NCI-H1694 (cell line): ENCODE measurements at places on chromosomes 6 and 20.
A peak's percentile ranks its signal among the peaks of the same experiment; 100 is the strongest.

DNA sequence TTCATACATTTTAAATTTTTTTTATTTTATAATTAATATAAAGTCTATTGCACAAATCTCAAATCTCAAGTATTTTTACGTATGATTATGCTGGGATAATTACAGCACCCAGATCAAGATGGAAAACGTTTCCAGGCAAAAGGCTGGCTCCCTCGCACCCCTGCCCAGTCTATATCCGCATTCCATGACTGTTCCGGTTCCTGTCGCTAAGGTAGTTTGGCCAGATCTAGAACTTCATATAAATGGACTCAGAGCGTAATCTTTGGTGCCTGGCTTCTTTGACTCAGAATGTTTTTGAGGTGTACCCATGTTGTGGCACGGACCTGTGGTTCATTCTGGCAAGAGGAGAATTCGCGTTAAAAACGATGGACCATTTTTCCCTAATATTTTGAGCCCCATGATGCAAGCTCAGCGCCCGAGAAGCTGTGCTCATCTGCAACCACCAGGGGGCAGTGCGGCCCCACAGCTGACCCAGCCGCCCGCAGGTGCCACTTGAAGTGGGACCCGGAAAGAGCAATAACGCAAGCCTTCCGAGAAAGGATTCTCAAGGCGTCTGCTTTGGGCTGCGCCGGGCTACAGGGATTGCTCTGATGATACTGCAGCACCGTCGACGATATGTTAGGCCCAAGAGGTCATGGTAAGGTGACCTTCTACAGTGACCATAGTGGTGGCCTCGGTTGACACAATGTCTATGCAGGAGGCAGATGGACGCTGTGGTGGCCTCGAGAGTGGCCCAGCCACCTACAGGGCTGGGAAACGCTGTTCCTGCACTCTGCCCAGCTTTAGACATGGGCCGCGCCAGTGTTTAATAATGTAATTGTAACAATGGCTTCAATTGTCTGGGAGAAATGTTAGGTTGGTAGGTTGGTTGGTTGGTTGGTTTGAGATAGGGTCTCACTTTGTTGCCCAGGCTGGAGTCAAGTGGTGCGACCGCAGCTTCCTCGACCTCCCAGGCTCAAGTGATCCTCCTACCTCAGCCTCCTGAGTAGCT, 160.1 kb downstream of the ZMYND8 start:
- peak; percentile 12 for DNase-seq

DNA sequence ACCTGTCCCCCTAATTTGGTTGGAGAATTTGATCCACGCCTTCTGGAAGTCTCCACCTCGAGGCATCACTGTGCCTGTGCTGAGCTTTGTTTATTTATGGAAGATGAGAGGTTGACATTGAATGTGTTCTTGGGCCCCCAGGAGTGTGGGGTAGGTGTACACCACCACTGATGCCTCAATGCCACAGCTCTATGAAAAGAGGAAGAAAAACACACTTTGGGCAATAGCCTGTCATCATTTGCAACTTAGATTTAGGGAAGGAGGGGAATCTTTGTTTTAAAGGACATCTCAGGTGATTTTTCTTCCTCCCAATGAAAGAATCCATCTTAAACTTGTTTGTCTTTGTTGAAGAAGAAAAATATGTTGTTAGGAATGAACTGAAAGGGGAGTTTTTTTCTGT, 42.6 kb downstream of the TBC1D7 start:
- DNase-seq: no peak

- DNase-seq: no peak
These were observed 70.9 kb downstream of the QKI start for GRCh38 chr6:163485388-163485851.

GRCh38 chr6:109342911-109343310, 39.4 kb downstream of the CD164 start:
- no peak for DNase-seq

DNA sequence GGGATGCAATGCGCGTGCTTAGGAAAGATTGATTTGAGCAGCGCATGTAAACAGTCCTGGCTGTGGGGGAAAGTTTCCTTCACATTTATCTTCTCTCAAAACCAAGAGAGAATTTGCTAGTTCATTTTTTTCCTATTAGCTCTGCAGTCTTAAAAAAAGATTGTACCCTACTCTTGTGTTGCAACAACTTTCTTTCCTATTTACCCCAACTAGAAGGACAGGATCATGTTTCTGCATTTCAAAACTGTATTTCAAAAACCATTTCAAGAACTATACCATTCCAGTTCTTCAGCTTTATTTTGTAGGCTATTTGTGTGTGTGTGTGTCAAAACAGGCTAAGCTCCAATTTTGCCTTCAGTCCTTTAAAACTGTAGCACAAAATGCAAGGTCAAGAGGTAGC, 473.1 kb downstream of the KIF16B start:
- DNase-seq: no peak

DNA sequence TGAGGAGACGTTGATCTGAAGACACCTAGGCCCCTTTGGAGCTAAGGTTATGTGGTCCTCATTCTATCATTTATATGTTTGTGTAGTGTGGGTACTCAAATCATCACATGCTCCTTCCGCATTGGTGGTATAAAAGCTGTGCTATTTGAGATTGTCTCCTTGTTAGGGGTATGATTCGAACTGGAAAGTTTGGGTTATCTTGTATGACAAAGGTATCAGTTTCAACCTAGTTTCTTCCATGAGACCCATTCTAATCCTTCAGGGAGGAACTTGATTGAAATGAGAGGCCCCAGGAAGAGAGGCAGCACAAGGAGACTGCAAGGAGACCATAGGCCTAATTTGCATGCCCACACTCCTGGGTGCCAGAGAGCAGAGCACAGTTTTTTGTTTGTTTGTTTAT, 104.2 kb upstream of the TIAM2 start:
- DNase-seq: no peak

- DNase-seq: no peak
These were observed 59.0 kb downstream of the SLC23A2 start for GRCh38 chr20:4942331-4942730.

DNA sequence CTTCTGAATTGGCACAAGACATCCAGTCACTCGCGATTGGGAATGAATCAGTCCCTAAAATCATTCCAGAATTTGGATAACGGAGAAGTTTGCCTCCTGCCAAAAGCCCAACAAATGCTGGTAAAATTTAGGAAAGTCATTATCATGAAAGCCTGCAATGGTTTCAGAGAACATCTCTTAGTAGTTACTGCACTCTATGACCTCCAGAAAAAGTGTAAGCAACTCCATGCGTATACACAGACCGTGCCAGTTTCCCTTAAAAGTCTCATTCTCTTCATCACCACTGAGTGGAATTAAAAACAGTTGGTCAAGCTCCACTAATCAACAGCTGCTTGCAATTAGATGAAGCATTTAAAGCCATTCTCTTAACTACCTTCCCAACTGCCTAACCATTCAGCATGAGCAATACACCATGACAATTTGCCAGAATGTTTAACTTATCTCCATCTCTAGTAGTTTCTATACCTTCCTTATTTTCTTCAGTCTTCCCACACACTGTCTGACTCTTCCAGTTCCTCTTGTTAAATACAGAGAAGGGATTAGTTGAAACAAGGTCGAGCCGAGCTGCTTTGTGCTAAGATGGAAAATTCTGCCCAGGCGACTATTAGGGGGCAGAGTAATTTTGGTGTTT, 183.6 kb upstream of the PRDM1 start:
- peak; percentile 53 for DNase-seq

DNA sequence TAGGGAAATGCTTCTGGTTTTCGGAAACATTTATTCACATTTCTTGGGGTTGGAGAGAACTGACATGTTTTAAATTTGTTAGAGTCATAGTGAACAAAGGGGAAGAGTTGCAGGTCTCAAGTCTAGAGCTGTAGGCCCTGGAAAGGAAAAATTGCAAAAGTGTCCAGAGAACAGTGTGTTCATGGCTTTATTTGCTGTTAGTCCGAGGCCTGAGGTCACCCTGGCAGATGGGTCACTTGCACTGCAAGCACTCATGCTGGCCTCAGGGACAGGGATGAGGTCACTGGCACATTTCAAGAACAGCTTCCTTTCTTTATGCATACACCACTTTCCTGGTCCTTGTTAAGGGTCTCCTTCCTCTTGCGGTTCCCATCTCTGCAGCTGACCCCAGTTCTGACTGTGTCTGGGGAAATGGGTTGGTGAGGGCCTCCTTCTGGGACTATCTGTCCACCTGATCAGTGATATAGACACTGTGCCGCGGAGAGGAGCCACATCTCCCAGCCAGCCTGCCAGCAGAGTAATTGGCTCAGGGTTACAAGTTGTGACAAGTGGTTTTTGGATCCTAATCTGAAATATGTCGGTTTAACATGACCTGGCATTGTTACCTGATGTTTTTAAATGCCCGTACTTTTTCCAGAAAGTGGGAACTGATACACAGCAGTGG, 194.0 kb downstream of the EYA4 start:
- DNase-seq: no peak

GRCh38 chr6:95530176-95530819, 47.0 kb upstream of the MANEA start:
- no peak for DNase-seq

DNA sequence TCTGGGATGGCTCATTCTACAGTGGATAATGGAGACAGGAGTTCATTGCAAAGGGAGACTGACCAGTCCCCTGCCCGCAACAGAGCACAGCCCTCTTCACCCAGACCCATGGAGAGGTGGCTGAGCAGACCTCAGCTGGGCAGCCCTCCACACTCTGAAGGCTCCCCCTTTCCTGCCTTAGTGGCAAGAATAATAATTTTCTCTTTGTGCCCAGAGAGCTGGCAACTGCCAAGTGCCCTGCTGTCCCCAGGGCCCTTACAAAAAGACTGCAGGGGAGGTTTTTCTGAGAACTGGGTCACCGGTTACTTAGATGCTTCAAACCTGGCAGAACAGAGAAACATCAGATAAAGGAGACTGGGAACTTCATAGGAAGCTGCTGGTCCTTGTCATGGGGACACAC, 35.4 kb upstream of the ZNFX1 start:
- no peak for DNase-seq

DNA sequence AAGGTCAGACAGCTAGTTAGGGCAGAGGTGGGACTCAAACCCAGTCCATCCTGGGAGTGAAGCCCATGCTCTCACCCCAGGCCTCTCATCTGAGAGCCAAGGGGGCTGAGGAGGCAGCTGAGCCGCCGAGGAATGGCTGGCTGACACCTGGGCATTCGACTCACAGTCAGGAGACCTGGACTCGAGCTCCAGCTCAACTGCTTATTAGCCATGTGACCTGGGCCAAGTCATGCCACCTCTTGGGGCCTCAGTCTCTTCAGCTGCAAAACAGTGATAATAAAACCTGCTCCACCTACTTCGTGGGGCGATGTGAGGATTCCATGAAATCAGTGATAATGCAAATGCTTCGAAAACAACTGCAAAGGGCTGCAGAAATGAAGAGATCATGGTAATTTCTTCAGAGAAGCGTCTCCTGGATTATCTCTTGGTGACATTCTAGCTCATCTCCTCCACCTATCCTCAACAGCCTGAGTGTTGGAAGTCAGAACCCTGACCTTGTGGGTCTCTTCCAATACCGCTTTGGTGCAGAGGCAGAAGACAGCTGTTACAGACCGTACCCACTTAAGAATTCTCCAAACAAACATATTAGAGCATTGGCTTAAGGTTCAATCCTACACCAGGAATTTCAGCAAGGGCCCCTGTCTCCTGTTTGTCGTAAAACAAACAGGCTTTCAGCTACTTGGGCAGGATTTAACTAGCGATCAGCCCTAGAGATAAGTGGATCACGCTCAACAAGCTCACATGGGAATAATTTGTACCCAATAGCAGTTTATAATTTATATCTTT, 60.0 kb upstream of the PIM1 start:
- DNase-seq: no peak

- DNase-seq: no peak
These were observed 2.5 kb upstream of the HEY2 start for GRCh38 chr6:125746731-125747588.

- DNase-seq: no peak
These were observed 32.7 kb downstream of the BRPF3 start for GRCh38 chr6:36229223-36229622.

DNA sequence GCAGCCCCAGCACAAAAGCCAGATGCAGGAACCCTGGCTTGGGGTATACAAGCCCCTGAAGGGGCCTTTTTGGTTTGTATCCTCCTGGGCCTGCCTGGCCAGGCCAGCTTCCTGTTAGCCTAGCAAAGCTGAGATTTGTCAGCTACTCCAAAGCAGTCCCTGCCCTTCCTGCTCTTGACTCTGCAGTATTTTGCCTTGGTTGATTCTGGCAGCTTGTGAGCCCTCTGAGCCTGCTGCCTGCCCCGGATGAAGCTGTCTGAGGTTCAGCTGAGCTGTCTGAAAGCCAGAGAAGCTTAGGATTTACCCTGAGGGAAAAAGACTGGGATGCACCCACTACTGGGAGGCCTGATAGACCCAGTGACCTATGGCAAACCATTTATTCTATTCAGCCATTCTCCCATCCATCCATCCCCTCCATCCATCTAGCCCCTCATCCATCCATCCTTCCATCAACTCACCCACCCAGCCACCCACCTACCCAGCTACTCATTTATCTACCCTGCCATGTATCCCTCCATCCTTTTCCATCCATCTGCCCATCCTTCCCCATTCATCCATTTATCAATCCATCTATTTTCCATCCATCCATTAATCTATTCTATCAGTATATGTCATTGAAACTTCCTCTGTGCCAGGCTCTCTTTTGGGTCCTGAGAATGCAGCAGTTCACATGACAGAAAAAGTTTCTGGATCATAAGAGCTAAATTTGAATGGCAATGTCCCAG, 307.5 kb downstream of the DHX35 start:
- no peak for DNase-seq

- no peak for DNase-seq
These were observed 218.6 kb upstream of the PMEPA1 start for GRCh38 chr20:57928181-57928967.

- peak; percentile 12 for DNase-seq
These were observed 1.7 kb downstream of the RANBP9 start for GRCh38 chr6:13709689-13710551.

- DNase-seq: no peak
These were observed 176.7 kb downstream of the HACE1 start for GRCh38 chr6:104682722-104683643.

GRCh38 chr6:95693108-95693507, 115.8 kb downstream of the MANEA start:
- no peak for DNase-seq

- DNase-seq: no peak
These were observed 1.5 kb downstream of the FOXS1 start for GRCh38 chr20:31843881-31844280.

DNA sequence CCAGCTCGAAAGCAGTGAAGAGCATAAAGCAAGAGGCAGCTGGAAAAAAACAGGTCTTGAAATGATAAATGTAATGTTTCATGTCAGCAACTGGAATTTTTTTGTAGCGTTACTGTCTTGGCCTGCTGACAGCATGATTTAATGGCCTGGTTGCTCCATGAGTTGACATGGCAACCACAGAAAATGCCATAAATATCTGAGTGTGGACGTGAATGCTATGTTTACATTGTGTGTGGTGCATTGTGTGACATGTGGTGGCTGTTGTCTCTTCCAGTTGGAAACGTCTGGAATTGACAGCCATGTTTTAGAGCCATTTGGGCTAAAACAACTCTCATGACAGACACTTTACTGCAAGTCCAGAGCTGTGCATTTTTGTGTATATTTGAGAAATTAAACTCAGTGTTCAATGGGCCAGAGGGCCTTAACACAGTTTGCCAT, 170.0 kb downstream of the FOXA2 start:
- DNase-seq: no peak
